ENCODE measurements at places on chromosomes 12 and 14. TPM values are rescaled to one million over a fixed set of nuclear protein-coding genes. Genes with fewer than 3 reads are reported as not detected.

- no peak for DNase-seq
These were observed 9.2 kb downstream of the BEGAIN start for GRCh38 chr14:100577986-100578431.

DNA sequence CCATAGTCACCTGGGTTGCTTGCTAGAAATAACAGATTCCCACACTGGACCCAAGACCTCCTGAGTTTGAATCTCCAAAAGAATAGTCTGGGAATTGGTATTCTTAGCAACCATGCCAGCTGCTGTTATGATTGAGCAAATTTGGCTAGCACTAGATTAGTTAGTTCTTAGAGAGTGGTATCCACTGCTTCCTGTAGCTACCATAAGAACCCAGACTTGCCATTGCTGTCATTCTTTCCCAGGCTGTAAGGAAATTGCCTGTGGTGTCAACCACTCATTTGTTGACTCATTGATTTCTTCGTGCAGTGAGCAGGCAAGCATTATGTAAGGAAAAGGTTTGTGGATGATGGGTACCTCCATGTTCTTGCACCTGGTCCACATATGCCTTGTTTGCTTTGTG, 201.8 kb upstream of the RGS6 start:
- no peak for DNase-seq

GRCh38 chr14:35155962-35156361, 33.6 kb downstream of the PRORP start:
- no peak for DNase-seq

DNA sequence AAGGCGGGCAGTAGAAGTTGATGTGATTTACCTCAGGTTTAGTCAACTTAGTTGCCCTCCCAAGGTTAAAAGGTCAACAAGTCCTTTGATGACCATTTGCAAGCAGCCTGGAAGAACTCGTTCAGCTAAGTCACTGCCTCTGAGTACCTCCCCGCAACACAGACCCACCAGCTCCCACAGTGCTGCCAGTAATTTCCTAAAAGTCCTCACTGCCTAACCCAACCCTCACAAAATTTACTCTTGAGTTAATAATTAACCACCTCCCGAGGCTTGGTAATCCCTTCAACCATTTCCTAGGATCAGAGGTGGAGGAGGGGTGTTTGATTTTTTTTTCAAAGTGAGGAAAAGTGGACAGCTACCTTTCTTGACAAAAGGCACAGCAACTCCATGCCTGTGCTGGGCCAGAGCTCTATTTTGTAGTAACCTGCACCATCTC, 55.8 kb downstream of the MAP3K9 start:
- no peak for DNase-seq

DNA sequence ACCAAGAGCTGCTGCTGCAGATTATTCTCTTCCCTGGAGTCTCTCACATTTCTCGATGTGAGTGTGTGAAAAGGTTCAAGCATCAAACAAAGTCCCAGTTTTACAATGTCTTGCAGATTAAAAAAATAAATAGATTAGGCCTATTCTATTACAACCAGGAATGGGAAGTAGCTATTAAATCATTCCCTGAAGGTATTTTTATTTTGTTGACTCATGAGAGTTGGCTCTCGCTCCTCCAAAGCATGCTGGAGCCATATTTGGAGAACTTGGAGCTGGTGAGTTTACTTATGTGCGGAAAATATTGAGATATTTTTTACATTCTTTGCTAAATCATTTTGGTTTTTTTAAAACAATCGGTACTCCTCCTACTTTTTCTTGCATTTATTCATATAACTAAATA, 572.3 kb downstream of the ETNK1 start:
- no peak for DNase-seq

The STXBP6 gene
- total RNA-seq = 11.9 TPM

All from occipital lobe (tissue), 3 donors.